Right lung (tissue), 10 donors: ENCODE measurements at places on chromosomes 2 and 18. TPM values are rescaled to one million over a fixed set of nuclear protein-coding genes. Genes with fewer than 3 reads are reported as not detected.

- DNase-seq = peak; percentile 19
These were observed 199.8 kb upstream of the NRP2 start for GRCh38 chr2:205482399-205483081.

The MAP2 gene
- polyA plus RNA-seq = 12.9 TPM

The HOXD8 gene
- 1.6 TPM for polyA plus RNA-seq

The GCFC2 gene
- 53.7 TPM for polyA plus RNA-seq

DNA sequence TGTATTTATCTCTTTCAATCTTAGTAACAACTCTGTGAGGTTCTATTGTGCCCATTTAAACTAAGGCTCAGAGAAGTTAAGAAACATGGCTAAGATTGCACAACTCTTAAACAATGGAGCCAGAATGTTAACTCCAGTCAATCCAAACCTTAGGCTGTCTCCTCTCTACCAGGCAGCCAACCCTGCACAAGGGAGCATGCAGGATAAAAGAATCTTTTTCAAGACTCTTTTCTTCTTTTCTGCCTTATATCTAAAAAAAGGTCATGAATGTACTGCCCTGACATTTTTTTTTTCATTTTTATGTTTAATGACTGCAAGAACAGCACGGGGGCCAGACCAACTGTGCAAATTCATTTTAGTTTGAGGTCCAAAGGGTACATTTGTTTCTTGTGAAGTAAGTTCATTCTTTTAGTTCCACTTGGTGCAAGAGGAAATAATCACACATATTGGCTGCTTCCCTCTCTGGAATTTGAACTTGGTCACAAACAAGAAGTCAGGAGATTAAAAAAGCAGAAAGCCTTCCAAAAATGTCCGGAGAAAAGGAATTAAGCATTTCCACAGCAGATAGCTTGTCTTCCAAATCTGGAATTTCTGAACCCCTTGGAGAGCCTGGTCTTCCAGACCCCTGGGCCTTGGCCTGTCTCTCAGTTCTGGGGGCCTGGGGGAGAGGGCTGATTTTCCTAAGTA, 96.0 kb upstream of the RIOK3 start:
- no peak for DNase-seq

The REL gene
- polyA plus RNA-seq = 11.0 TPM

The AOX1 gene
- polyA plus RNA-seq = 9.3 TPM

The ADD2 gene
- polyA plus RNA-seq = 7.5 TPM

DNA sequence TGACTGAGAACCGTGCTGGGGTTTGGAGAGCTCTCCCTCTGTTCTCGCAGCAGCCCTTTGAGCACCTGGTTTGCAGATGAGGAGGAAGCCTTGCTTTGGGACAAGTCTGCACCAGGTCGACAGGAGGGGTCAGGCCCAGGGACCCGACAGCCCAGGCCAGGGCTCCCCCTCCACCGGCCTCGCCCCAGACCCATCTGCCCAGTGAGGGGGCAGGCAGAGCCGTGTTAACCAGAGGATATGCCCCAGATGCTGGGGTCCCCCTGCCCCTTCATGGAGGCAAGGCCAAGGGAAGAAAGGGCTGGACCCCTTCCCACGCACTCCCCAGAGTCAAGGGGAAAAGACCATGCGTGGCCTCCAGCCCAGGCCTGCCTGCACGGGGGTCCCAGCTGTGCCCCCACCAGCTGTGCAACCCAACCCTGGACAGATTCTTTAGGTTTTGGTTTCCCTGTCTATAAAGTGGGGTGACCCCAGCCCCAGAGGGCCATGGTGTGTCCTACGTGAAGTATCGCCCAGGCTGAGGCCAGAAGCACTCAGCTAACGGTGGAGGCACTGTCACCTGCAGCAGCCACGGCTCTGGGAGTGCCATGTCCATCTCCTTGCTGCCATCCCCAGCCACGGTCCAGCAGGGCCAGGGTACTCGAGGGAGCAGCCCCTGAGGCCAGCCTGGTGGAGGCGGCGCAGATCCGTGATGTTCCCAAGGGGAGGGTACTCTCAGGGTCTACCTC, 4.8 kb upstream of the SNED1 start:
- DNase-seq = no peak

The SLC20A1 gene
- 29.8 TPM for polyA plus RNA-seq

- DNase-seq = no peak
These were observed 149.2 kb downstream of the PLEKHA3 start for GRCh38 chr2:178629463-178629862.

GRCh38 chr2:218010140-218010983, 7.6 kb upstream of the TNS1 start:
- no peak for DNase-seq

DNA sequence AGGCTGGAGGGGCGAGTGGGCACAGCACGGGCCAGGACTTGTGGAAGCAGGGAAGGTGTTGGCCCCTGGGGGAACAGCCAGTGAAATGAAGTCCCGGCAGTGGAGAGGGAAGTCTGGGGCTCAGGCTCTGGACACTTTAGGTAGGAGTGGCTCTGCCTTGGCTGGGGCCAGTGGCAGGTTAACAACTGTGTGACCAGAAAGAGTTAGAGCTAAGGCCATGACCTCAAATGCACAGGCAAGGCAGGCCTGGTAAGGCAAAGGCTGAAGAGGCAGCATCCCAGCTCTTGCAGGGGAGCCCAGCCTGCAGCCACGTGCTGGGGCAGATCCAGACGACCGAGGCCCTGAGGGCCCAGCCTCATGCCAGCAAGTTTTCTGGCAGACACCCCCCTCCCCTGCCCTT, 21.5 kb downstream of the PCARE start:
- DNase-seq = no peak

DNA sequence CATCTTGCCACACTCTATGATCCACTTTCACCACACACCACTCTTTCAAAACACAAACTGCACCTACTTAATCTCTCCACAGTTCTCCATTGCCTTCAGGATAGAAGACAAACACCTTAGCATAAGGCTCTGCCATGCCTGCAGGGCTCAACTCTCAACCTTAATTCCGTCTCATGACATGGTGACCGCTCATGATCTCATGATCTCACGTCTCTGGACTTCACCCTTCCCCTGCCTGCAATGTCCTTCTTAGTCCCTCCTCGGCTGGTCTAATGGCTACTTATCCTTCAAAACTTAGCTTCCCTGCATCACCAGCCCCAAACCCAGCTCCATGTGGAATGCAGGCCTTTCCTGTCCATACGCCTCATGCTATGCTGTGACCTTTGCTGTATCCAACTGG, 85.3 kb downstream of the ACVR1 start:
- DNase-seq = no peak

The IL36B gene
- not detected for polyA plus RNA-seq

DNA sequence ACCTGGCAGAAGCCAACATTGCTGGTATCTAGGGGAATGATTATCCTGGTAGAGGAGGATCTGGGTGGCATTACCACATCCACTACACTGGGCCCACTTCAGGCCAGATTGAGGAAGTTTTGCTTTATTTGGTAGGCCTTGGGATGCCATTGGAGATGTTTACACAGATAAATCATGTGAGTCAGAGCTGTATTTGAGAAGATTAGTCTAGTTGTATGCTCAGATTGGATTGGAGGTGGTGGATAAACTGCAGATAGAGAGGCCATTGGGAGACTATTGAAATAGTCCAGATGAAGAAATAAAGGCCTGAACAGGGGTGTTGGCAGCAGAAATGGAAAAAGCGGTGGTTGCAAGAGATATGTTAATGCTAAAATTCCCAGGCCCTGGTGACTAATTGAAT, 81.5 kb downstream of the EFEMP1 start:
- DNase-seq = no peak

The ITGA4 gene
- 29.4 TPM for polyA plus RNA-seq

The SCYGR4 gene
- 0.12 TPM for polyA plus RNA-seq
